ENCODE measurements at places on chromosomes 13 and 19.

DNA sequence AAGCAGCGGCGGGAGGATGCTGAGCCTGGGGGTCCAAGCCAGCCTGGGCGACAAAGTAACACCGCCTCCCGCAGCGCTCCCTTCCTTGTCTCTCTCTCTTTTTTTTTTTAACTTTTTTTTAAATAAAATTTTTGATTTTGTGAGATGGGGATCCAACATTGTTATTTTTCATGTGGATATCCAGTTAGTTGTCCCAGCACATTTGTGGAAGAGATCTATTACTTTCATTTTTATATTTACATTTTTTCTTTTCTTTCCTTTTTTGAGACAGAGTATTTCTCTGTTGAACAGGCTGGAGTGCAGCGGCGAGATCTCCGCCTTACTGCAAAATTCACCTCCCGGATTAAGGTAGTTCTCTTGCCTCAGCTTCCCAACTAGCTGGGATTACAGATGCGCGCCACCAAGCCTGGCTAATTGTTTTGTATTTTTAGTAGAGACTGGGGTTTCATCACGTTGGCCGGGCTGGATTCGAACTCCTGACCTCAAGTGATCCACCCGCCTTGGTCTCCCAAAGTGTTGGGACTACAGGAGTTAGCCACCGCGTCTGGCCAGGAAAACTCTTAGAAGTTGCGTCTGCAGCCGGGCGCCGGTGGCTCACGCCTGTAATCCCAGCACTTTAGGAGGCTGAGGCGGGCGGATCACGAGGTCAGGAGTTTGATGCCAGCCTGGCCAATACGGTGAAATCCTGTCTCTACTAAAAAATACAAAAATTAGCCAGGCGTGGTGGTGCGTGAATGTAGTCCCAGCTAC, 19.4 kb downstream of the ZNF816 start:
- no peak for DNase-seq

GRCh38 chr13:101552286-101552685, 99.8 kb downstream of the ITGBL1 start:
- DNase-seq = no peak

DNA sequence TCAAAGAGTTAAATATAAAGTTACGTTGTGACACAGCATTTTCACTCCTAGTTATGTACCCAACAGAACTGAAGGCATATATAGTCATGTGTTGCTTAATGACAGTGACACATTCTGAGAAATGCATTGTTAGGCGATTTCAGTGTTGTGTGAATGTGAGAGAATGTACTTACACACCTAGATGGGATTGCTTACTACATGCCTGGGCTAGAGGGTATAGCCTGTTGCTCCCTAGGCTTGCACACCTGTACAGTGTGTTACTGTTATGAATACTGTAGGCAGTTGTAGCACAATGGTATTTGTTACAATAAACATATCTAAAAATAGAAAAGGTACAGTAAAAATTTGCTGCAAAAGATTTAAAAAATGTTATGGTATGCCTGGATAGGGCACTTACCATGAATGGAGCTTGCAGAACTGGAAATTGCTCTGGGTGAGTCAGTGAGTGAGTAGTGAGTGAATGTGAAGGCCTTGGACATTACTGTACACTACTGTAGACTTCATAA, 89.2 kb downstream of the DHRS12 start:
- DNase-seq = no peak

DNA sequence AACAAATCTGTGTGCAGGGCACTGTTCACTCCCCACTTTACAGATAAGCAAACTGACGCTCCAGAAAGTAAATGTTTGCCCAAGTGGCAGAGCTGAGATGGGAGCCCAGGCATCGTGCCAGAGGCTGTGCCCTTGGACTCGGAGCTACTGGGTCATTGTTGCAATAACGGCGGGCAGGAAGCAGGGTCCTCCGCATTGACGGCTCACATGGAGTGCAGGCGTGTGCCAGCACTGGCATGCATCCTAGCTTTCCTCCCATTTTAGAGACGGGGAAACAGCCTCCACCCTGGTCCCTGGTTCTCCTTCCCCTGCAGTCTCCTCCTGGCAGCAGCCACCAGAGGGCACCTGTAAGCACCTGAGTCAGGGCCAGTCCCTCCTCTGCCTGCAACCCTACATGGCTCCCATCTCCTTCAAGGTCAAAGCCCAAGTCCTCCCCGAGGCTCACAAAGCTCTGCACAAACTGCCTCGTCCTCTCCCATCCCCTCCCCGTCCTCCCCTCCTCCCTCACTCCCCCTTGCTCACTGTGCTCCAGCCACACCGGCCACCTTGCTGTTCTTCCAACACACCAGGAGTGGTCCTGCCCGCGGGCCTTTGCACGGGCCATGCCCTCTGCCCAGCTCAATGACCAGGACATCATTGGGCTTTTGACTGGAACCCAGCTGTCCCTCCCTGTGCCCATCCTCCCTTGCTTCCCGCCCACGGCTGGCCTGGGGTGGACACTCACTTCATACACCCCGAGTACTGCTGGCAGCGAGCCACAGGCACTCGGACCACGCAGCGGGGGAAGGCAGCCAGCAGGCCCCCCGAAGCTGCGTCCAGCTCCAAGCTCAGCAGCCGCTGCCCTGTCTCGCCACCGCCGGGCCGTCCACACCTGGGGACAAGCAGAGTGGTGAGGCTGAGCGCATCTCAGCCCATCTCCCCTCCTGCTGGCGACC, 7.7 kb upstream of the LRG1 start:
- no peak for DNase-seq

- no peak for DNase-seq
Measured at GRCh38 chr13:72314210-72314609, 413.2 kb downstream of the MZT1 start.
